ENCODE measurements at places on chromosomes 12 and 14.

GRCh38 chr14:45553981-45554380 lies 301.0 kb upstream of the MIS18BP1 start:
- DNase-seq: no peak

GRCh38 chr14:39488600-39488999 lies 56.4 kb upstream of the FBXO33 start:
- DNase-seq: no peak

- DNase-seq: no peak
Measured at GRCh38 chr12:52313926-52314325, 7.3 kb downstream of the KRT83 start.

GRCh38 chr12:59398164-59398563 lies 197.7 kb upstream of the SLC16A7 start:
- no peak for DNase-seq

DNA sequence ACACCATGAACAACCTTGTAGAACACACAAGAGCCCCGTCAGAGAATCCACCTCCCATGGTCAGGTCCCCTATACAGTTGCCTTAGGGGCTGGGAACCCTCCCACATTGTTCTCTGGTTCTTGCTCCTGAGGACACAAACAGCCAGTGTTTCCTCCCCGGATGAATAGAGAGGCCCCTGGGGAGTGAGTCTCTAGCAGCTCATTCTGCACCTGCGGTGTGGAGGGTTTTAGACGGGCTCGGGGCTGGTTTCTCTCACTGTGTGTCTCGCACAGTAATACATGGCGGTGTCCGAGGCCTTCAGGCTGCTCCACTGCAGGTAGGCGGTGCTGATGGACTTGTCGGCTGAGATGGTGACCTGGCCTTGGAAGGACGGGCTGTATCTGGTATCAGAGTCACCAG lies 1052.1 kb downstream of the TMEM121 start:
- no peak for DNase-seq

GRCh38 chr12:113237748-113238147 lies 16.5 kb downstream of the TPCN1 start:
- no peak for DNase-seq

DNA sequence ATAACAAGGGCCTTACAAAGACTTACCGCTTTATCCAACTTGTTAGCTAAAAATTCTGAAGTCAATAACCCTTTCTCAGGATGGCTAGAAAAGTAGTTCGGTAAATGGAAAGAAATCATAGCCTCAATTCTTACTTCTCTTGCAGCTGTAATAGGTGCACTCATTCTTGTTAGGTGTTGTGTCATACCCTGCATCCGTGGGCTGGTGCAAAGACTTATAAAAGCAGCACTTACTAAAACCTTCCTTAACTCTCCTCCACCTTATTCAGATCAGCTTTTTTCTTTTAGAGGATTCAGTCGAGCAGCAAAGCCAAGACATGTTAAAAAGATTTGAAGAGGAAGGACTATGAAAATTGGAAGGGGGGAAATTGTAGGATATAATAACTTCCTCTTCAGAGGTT lies 238.2 kb upstream of the DIO3 start:
- no peak for DNase-seq

- no peak for DNase-seq
Measured at GRCh38 chr14:91253795-91254323, 9.4 kb upstream of the GPR68 start.

- no peak for DNase-seq
Measured at GRCh38 chr12:86698641-86698980, 442.4 kb upstream of the MGAT4C start.

- no peak for DNase-seq
Measured at GRCh38 chr14:99672506-99673304, 11.4 kb upstream of the CYP46A1 start.

DNA sequence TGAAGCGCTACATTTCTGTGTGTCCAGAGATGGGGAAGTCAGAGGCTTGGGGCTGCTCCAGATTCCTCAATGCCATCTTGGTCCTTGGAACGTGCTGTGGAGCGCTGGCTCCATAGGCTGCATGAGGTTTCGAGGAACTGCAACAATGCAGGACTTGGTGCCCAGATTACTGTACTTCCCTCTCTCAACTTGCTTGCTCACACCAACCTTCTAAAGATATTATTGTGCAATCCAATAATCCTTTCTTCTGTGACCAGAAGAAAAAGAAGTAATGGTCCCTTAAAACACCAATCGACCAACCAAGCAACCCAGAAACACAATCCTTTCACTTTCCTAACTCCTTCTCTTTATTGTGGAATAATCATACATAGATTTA lies 3.7 kb downstream of the PRICKLE1 start:
- no peak for DNase-seq

GRCh38 chr14:88452231-88452630 lies 66.8 kb downstream of the SPATA7 start:
- DNase-seq: no peak

- no peak for DNase-seq
Measured at GRCh38 chr12:132500142-132500855, 10.3 kb downstream of the FBRSL1 start.

- DNase-seq: no peak
Measured at GRCh38 chr12:54010972-54011664, 2.3 kb downstream of the HOXC8 start.

GRCh38 chr14:22549981-22550673 lies 38.9 kb downstream of the DAD1 start:
- DNase-seq: no peak

GRCh38 chr14:63508033-63508432 lies 35.1 kb downstream of the PPP2R5E start:
- DNase-seq: no peak

DNA sequence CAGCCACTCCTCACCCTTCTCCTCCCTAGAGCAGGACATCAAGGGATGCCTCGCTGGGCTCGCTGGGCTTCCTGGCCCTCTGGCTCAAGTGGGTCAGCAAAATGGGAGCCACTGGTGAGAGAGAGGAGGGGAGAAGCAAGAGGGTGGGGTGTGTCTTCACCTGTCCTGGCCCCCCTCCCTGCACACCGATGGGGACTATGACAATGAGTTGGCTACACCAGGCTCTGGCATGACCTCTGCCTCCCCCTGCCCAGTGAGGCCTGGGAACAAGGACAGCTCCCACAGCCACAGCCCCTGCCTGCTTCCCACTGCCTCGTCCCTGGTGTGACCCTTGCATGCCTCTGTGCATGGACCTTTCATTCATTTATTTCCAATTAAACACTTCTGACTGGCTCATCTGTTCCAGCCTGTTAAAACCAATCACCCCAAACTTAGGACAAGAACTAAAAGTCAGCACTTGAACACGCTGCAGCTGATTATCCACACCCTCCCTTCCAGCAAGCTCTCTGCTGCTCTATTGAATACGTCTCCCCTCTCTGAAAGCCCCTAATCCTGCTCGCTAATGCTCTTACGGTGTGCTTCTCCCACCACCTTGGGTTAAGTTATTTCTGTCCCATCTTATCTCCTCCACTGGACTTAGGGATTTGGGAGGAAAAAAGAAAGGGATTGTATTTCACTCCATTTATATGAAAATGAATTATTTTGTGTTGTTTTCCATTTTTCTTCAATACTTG lies 5.8 kb upstream of the PPP2R5C start:
- no peak for DNase-seq

- DNase-seq: no peak
Measured at GRCh38 chr12:47799357-47799955, 20.2 kb downstream of the HDAC7 start.

DNA sequence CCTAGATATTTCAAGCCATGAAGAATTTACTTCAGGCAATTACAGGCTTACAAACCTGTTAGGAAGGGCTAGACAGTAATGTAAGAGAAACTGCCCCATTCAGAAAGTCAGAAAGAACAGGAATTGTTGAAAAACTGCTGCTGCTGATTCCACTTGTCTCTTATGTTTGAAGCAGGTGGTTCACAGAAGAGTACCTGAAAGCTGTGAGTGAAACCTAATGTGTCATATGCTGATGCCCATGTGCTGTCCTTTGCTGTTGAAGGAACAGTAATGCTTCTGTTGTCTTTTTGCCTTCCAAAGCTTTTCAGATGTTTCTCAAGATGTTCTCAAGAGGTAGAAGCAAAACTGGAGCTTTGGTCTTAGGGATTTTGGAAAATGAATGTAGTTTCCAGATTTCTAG lies 39.0 kb downstream of the MNAT1 start:
- no peak for DNase-seq

DNA sequence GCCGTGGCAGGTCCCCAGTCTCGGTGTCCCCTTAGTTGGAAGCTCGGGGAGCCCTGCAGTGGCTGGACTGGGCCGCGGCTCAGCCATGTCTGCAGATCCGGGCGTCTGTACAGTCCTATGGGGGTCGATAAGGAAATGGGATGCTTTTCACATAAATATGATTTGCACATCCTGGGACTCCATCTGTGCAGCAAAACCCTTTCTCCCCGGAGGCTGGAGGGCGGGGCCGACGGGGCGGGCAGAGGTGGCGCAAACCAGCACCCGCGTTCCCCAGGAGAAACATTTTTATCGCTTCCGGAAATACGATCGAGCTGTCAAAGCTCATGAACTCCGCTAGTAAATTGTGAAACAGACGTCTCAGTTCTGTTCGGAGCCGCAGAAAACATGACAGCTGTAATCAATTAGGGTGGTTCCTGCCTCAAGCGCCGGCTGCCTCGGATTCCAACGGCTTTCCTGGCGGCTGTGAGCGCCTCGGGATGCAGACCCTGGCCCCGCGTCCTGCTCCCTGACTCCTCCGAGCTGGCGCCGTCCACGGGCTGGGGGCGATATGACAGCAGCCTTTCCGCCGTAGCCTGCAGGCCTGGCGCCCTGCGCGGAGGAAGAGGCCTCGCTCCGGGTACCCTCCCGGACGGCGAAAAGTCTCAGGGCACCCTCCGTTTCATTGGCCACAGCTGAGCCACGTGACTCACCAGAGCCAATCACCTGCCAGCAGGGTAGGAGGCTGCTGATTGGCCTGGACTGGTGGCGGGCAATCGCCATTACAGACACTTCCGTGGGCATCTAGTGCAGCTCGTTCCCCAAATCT lies 23.0 kb downstream of the DIO3 start:
- DNase-seq: no peak

GRCh38 chr14:53501361-53502211 lies 348.5 kb upstream of the DDHD1 start:
- DNase-seq: no peak

DNA sequence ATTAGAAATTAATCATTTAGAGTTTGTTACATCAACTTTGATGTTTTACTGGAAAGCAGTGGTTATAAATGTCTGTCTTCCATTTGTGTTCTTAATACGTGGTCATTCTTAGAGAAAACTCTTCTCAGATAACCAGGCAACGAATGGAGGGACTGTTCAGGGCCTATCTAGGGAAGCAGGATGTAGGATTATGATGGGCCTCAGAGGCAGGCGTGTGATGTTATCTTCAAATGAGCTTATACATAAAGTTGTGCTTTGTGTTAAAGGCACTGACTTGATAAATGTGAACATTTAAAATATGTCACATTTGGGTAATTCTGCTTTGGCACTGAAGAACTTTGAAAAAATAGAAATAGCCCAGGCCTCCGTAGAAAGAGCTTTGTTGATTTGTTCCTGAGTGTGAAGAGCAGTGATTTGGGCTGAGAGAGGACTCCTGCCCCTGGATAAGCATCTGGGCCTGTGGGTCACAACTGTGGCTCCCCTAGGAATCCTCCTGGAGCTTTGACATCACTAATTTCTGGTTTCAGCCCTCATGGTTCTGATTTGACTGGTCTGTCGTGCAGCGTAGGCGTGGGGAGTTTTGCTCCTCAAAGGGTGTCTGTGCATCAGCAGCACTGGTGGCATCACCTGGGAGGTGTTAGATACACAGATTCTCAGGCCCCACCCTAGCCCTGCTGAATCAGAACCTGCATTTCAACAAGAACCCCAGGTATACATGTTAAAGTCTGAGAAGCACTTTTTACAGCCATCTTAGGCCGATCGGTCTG lies 55.4 kb downstream of the SAMD4A start:
- DNase-seq: no peak

DNA sequence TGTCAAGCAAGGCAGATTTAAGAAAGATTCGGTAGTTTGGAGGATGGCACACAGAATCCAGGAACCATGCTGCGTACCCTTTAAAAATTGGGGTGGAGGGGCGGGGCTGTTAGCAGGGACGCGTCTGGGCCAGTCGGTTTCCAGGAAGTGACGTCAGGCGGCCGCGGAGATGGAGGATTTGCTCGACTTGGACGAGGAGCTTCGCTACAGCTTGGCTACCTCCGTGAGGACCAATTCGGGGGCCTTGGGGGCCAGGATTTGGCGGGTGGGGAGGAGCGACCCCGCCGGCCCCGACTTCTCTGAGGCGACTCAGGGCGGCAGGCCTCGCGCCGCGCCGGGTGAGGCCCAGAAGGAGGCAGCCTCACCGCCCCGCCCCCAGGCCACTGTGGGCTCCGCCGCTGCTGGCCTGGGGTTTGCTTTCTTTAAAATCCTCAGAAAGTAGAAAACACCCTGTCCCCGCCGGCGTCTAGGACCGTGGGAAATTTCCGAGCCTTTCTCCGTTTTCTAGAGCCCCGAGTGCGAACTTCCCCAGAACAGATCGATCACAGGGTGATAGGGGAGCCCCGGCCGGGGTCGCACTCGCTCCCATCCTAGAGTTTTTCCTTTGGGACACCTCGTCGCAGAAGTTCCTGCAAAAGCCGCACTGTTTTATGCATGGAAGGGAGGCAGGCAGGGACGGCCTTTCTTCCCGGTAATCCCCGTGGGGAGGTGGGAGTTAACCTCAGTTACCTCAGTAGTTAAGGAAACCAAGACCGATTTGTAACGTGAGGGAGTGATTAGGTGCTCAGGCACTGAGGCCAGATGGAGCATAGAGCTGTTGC lies at the start of gene IFT43:
TSS of gene IFT43 (plus strand) at position 146 of the 821 bp plus-strand sequence. CDS start at position 170, 24 bp downstream.
- DNase-seq: no peak

DNA sequence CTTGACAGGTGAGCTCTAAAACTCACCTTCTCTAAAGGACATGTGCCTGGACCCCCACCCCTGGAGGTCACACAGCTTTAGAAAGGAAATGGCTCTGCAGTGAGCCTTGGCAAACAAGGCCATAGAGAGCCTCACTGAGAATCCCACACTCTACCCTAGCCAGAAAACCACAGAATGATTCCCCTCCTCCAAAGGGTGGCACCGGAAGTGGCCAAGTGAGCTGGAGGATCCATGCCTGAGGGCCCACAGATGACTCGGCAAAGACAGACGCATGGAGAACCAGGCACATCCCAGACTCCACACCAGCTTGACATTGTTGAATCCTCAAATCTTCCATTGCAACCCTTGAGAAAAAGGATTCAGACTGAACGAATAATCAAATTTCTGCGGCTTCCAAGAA lies 54.2 kb upstream of the PTHLH start:
- no peak for DNase-seq

GRCh38 chr14:96239711-96240141 lies 16.3 kb upstream of the BDKRB1 start:
- no peak for DNase-seq
